Hepatocyte (in vitro differentiated cells): ENCODE measurements at places on chromosomes 7 and 10. TPM values are rescaled to one million over a fixed set of nuclear protein-coding genes. Genes with fewer than 3 reads are reported as not detected.
A peak's percentile ranks its signal among the peaks of the same experiment; 100 is the strongest.

DNA sequence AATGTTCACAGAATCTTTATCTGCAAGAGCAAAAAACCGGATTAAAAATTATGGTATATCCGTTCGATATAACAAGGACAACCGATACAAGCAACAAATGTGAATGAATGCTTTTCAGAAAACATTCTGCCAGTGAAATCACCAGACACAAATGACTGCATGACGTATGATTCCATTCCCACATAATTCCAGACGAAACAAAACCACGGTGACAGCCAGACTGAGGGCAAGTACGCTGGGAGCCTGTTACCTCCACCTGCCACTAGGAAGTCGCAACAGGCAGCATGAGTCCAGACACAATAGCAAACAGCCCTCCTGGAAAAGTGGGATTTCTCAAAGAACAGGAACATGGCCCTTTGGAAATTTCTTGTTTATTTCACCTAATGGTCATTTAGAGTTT is 41.7 kb downstream of the MAD1L1 start:
- H3K4me3 ChIP-seq = no peak overlapping the region
- H3K27me3 ChIP-seq = no peaks in the 10 kb centered on the region
- H3K36me3 ChIP-seq = no peaks in the 10 kb centered on the region
- H3K4me1 ChIP-seq = no peaks in the 10 kb centered on the region

The MYPN gene
- not detected in 2 replicates for total RNA-seq

DNA sequence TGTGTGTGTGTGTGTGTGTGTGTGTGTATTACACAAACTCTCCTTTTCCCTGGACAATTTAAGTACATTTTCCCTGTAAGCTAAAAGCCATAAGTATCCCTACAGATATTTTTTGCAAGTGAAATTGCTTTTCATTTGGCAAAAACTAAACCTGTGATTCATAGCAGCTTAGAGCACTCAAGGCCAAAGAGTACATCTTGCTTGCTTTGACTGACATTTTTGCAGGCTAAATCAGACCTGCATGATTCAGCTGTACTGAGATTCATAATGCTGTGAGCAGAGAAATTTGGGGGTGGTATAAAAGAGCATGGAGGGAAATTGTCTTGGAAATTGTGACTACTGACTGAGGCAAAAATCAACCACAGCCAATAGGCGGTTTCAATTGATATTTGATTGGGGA is 500.4 kb downstream of the GFRA1 start:
- no peak overlapping the region for H3K27ac ChIP-seq
- H3K36me3 ChIP-seq = no peaks in the 10 kb centered on the region
- DNase-seq = no peak

DNA sequence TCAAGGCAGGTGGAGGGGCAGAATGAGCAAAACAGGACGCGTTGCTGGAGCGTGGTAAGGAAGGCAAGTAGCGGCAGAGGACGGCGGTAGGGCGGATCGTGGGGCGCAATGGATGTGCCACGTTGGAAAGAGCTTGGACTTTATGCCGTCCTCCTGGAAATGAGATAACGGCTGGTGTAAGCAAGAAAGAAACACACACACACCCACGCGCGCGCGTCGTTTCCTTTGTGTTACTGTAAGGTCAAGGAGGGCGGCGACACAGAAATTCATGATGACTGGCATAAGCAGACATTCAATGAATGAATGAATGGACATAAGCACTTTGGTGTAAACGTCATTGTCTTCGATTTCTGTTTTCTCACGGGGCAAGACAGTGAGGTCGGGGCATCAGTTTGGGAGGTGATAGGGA is 683 bp upstream of the ENTPD7 start:
- H3K4me3 ChIP-seq = peak overlapping the region; percentile 43
- peak; percentile 80 for DNase-seq
- no peaks in the 10 kb centered on the region for H3K36me3 ChIP-seq
- peaks cover 7% of the 10 kb centered on the region for H3K4me1 ChIP-seq

- DNase-seq = no peak
- H3K4me1 ChIP-seq = no peaks in the 10 kb centered on the region
- no peaks in the 10 kb centered on the region for H3K27me3 ChIP-seq
- H3K27ac ChIP-seq = no peak overlapping the region
- no peak overlapping the region for H3K4me3 ChIP-seq
Measured at GRCh38 chr7:140033036-140033435, 29.7 kb downstream of the PARP12 start.

The ARPC1B gene
- 139 and 153 TPM in 2 replicates for total RNA-seq

DNA sequence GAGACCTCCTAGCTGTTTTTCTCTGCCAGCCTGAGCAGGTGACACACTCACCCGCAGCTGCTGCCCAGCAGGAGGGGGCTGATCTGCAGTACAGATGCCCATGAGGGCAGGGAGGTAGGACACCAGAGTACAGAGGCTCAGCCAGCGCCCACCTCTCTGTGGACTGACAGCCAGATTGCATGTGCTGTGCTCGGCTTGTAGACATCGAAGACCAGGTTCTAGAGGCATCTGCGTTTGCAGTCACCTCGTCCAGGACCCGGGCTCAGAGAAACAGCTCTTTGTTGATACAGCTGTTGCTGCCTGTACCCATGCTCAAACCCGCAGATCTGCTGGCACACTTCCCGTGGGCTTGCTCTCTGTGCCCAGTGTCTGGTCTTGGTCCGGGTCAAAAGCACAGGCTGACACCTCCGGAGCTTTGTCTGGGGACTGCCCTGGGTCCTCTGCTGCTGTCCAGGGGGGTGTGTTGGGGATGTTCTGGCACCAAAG is 224.7 kb downstream of the GLRX3 start:
- H3K36me3 ChIP-seq = no peaks in the 10 kb centered on the region
- no peak for DNase-seq
- no peak overlapping the region for H3K27ac ChIP-seq
- no peak overlapping the region for H3K4me3 ChIP-seq
- H3K4me1 ChIP-seq = peaks cover 5% of the 10 kb centered on the region

The CYP3A7 gene
- 770 and 803 TPM in 2 replicates for total RNA-seq

- no peak overlapping the region for H3K27ac ChIP-seq
- H3K4me3 ChIP-seq = no peak overlapping the region
Measured at GRCh38 chr10:25425776-25426175, 251.0 kb downstream of the GPR158 start.

The CDH23 gene
- total RNA-seq = 0.30 and 0.56 TPM in 2 replicates

- H3K27ac ChIP-seq = no peak overlapping the region
- H3K4me1 ChIP-seq = no peaks in the 10 kb centered on the region
- H3K4me3 ChIP-seq = no peak overlapping the region
- H3K36me3 ChIP-seq = no peaks in the 10 kb centered on the region
- H3K27me3 ChIP-seq = no peaks in the 10 kb centered on the region
Measured at GRCh38 chr7:135831455-135832195, 83.0 kb upstream of the FAM180A start.

The PRSS1 gene
- 69.8 and 71.2 TPM in 2 replicates for total RNA-seq

GRCh38 chr10:86730227-86730626 is 26.2 kb upstream of the BMPR1A start:
- no peak for DNase-seq
- H3K27me3 ChIP-seq = no peaks in the 10 kb centered on the region
- no peak overlapping the region for H3K27ac ChIP-seq

GRCh38 chr7:49579408-49579807 is 194.0 kb upstream of the VWC2 start:
- no peak for DNase-seq
- no peak overlapping the region for H3K27ac ChIP-seq
- H3K27me3 ChIP-seq = no peaks in the 10 kb centered on the region
- H3K4me3 ChIP-seq = no peak overlapping the region

DNA sequence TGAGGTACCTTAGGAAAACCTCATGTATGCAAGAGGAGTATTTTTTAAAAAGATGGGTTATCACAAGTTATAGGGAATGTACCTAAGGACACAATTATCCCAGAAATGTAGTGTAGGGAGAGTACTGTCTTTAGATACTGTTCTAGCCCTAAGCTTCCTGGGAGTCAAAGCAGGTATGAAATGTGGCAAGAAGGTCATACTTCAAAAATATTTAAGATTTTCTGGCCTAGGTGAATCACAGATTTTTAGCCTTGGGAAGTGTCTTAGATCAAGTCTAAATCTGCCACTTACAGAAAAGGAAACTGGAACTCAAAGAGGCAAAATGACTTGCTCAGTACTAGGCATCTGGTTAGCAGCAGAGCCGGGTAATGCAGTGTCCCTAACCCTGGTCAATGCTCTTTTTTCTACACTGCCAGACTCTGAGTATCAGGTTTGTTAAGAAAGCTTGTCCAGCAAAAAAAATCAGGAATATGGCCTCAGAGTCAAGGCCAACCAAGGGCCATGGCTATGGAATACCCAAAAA is 13.9 kb downstream of the PIK3AP1 start:
- H3K27ac ChIP-seq = no peak overlapping the region
- H3K4me1 ChIP-seq = no peaks in the 10 kb centered on the region
- H3K36me3 ChIP-seq = no peaks in the 10 kb centered on the region
- no peak overlapping the region for H3K4me3 ChIP-seq
- no peaks in the 10 kb centered on the region for H3K27me3 ChIP-seq

DNA sequence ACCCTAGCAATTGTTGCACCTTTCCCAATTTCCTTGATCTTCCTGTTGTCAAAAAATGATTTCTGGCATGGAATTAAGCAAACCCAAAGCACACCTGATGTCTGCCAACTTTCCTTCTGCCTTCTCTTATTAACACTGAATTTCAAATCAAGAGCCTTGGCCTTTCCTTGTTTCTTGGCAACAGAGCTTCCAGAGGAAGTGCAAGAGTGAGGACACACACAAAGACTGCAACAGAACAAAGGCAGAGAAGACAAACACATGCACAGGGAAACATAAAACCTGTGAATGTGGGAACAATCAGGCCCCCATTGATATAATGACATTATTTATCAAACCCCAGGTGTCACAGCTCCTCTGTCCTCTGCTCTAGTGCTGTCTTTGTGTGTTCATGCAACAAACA is 73.0 kb upstream of the IL6 start:
- H3K27ac ChIP-seq = no peak overlapping the region
- no peak overlapping the region for H3K4me3 ChIP-seq
- no peaks in the 10 kb centered on the region for H3K36me3 ChIP-seq
- no peaks in the 10 kb centered on the region for H3K4me1 ChIP-seq
- no peak for DNase-seq

The YKT6 gene
- 86.9 and 88.9 TPM in 2 replicates for total RNA-seq

DNA sequence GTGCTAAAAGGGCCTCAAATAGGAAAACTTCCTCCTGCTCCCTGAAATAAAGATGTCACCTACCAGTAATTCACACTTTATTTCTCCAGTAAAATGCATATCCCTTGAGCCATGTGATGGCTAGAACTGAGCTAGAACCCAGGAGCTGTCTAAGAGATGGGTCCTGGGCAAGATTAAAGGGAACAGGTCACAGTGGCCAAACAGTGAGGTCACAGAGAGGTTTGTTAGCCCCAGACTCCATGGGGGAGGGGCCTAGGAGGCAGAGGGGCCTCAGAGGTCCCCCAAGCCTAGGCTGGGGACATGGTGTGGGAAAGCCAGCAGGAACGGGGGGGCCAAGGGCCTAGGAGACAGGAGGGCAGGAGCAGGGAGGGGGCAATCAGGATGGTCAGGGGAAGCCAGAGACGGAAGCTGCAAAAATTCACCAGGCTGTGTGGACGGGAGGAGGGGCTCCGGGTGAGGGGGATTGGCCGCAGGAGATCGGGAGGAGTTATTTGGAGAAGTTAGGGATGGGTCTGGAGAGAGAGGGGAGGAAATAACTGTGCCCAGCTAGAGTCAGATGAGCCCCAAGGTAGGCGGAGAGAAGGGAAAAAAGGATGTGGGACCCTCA is 3.3 kb downstream of the FBXO24 start:
- no peaks in the 10 kb centered on the region for H3K27me3 ChIP-seq
- peak overlapping the region; percentile 69 for H3K27ac ChIP-seq
- no peak for DNase-seq
- no peaks in the 10 kb centered on the region for H3K36me3 ChIP-seq
- no peak overlapping the region for H3K4me3 ChIP-seq

The ZPBP gene
- not detected in 2 replicates for total RNA-seq

GRCh38 chr10:28638392-28638791 is 38.9 kb upstream of the BAMBI start:
- H3K36me3 ChIP-seq = no peaks in the 10 kb centered on the region
- no peak overlapping the region for H3K4me3 ChIP-seq
- no peaks in the 10 kb centered on the region for H3K27me3 ChIP-seq

DNA sequence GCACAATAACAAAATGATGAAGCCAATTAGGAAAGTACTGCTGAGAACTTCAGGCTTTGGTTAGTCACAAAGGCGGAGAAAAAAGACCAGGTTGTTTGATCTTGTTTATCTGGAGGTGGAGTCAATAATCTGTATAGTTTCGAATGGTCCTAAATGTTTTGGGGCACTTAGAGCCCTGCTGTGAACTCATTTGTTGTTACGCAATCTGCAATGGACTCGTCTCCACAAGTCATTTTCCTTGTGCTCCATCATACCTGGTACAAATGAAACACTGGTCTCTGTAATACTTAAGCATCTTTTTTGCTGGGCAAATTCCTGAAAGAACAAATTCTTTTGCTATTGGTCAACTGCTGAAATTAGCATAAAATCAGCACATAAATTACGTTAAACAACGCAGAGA is 430.5 kb downstream of the GATA3 start:
- no peaks in the 10 kb centered on the region for H3K4me1 ChIP-seq
- H3K36me3 ChIP-seq = no peaks in the 10 kb centered on the region
- no peak overlapping the region for H3K27ac ChIP-seq
- no peak for DNase-seq
- no peak overlapping the region for H3K4me3 ChIP-seq
- H3K27me3 ChIP-seq = no peaks in the 10 kb centered on the region

DNA sequence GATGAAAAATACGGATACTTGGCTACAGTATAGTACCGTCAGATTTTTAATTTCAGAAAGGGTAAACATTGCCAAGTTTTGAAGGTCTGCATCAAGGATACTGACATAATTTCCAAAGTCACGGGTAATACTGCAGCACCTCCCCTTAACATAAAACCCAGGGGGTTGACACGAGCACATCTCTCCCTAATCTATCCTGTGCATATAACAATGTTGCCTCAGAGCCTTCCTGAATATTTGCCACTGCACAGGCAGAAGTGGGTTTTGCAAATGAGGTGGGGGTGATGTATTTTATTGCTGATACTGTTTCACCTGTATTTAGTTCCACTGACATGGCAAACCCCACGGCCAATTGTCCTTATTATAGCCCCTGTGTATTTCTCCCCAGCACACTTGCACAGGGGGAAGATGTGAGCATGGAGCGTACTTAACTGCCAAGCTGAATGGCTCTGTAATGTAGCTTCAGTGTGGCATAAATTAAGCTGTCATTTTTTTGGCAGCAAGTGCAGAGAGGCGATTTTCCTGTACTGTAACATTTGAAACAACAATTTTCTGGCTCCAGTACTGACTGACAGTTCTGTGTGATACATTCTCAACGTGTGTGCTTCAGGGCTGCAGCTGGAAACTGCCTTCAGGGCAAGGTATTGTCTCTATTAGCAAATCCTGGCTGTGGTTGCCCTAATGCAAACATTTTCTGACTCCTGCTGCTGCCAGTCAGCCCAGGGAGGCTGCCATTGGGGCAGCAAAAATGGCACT is 299.6 kb upstream of the SP4 start:
- H3K36me3 ChIP-seq = no peaks in the 10 kb centered on the region
- peaks cover 8% of the 10 kb centered on the region for H3K4me1 ChIP-seq
- no peaks in the 10 kb centered on the region for H3K27me3 ChIP-seq
- no peak overlapping the region for H3K4me3 ChIP-seq

DNA sequence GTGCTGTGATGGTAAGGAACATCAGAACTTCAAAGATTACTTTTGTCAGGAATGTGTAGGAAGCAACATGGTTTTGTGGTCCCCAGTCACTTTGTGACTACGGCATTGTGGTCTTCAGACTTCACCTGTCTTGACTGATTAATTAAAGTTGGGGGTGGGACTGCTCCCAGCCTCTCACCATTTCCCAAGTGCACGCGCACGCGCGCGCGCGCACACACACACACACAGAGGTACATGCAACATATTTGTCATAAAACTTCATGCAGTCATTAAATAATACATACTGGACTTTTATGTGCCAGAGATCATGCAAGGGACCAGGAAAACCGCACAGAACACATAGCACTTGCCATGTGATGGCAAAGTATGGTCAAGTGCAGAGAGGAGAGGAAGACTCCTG is 181.2 kb downstream of the EVX1 start:
- no peaks in the 10 kb centered on the region for H3K36me3 ChIP-seq
- H3K27ac ChIP-seq = peak overlapping the region; percentile 47
- H3K4me1 ChIP-seq = peaks cover 4% of the 10 kb centered on the region
- H3K4me3 ChIP-seq = no peak overlapping the region
- H3K27me3 ChIP-seq = no peaks in the 10 kb centered on the region
- DNase-seq = no peak
